ENCODE measurements at places on chromosomes 1 and 21. TPM values are rescaled to one million over a fixed set of nuclear protein-coding genes. Genes with fewer than 3 reads are reported as not detected.

The OR10Z1 gene
- not detected for total RNA-seq

The HSF2BP gene
- total RNA-seq: 0.66 TPM

The TSACC gene
- total RNA-seq: not detected

- DNase-seq: no peak
These were observed 22.1 kb upstream of the POU2F1 start for GRCh38 chr1:167198518-167199133.

The ATG4C gene
- 18.3 TPM for total RNA-seq

The MASP2 gene
- 0.27 TPM for total RNA-seq

- peak; percentile 40 for DNase-seq
These were observed 7.6 kb downstream of the MAN1C1 start for GRCh38 chr1:25624156-25624555.

Data from naive thymus-derived CD8-positive, alpha-beta T cell (primary cell).